ENCODE measurements at places on chromosomes 12 and 14.

GRCh38 chr12:99522456-99522855 lies 125.1 kb upstream of the GARIN6 start:
- no peak for DNase-seq
- no peaks in the 10 kb centered on the region for H3K36me3 ChIP-seq
- no peaks in the 10 kb centered on the region for H3K4me1 ChIP-seq

GRCh38 chr12:12315838-12316237 lies 34.2 kb downstream of the MANSC1 start:
- H3K36me3 ChIP-seq, result no peaks in the 10 kb centered on the region
- no peaks in the 10 kb centered on the region for H3K27me3 ChIP-seq
- DNase-seq, result no peak
- H3K27ac ChIP-seq, result no peak overlapping the region
- H3K4me1 ChIP-seq, result no peaks in the 10 kb centered on the region

DNA sequence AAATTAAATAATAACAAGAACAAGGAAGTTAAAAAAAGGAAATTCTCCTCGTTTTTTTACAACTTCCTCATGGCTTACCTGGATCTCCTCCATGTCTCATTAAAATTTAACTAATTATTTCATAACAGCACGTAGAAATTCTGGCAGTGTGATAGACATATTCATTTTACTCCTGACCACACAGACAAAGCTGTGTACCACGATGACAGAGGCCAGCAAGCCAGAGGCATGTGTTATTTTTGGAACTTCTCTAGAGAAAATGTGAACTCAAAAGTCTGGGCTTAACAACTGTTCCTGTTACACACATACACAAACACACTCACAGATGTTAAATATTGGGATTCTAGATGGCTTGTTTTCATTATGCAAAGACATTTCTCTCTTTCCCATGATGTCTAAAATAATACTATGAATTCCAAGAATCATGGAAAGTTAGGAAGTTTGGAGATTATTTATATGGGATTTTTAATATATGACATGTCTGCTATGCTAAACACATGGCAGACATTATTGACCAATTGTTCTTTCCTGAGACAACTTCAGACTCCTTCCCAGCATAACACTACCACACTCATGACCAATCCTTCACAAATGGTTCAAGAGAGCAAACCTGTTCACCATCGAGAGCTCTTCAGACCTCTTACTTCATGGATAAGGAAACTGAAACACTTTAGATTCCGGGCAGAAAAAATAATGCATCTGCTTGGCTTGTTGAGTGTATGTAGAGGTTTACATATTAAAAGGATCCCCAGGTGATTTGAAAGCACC lies 158.7 kb downstream of the DACT1 start:
- no peak overlapping the region for H3K4me3 ChIP-seq
- DNase-seq, result no peak
- H3K27ac ChIP-seq, result no peak overlapping the region
- H3K4me1 ChIP-seq, result no peaks in the 10 kb centered on the region

GRCh38 chr14:55124774-55125386 lies 4.2 kb upstream of the LGALS3 start:
- no peak overlapping the region for H3K4me3 ChIP-seq
- H3K27ac ChIP-seq, result peak overlapping the region; percentile 1
- no peaks in the 10 kb centered on the region for H3K36me3 ChIP-seq
- H3K4me1 ChIP-seq, result peaks cover 36% of the 10 kb centered on the region
- no peak for DNase-seq

GRCh38 chr12:105983622-105984320 lies 155.0 kb downstream of the NUAK1 start:
- H3K36me3 ChIP-seq, result no peaks in the 10 kb centered on the region
- H3K27me3 ChIP-seq, result no peaks in the 10 kb centered on the region
- no peaks in the 10 kb centered on the region for H3K4me1 ChIP-seq
- no peak for DNase-seq
- H3K4me3 ChIP-seq, result no peak overlapping the region
- H3K27ac ChIP-seq, result no peak overlapping the region

- DNase-seq, result no peak
- H3K4me3 ChIP-seq, result no peak overlapping the region
- H3K27ac ChIP-seq, result no peak overlapping the region
- no peaks in the 10 kb centered on the region for H3K27me3 ChIP-seq
- H3K36me3 ChIP-seq, result no peaks in the 10 kb centered on the region
- H3K4me1 ChIP-seq, result no peaks in the 10 kb centered on the region
These were observed 10.0 kb downstream of the TUBA1B start for GRCh38 chr12:49121047-49121696.

DNA sequence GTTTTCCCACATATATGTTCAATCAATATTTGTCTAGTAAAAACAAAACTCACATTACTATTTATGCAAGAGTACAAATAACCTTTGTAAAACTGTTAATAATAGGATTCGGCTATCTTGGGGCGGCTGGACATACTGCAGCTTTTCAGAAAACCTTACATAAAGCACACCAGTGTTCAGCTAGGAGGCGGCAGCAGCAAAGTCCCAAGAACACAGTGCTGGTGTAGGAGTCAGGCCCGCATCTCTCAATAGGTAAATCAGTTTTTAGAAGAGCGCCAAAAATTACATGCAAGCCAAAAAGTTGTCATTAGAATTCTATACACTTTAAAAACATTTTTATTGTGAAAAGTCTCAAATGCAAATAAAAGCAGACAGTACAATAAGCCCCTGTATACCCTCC lies 37.5 kb downstream of the CCDC88C start:
- peak overlapping the region; percentile 86 for H3K27ac ChIP-seq
- no peaks in the 10 kb centered on the region for H3K27me3 ChIP-seq
- H3K4me3 ChIP-seq, result no peak overlapping the region
- no peak for DNase-seq

- H3K36me3 ChIP-seq, result no peaks in the 10 kb centered on the region
- H3K4me1 ChIP-seq, result peaks cover 23% of the 10 kb centered on the region
- peak within 1 kb of the TSS; percentile 66 for H3K27ac ChIP-seq
- peak within 1 kb of the TSS; percentile 66 for H3K4me3 ChIP-seq
- DNase-seq, result peak; percentile 73
These were observed at the start of gene C14orf93 for GRCh38 chr14:23009939-23010726. TSS of gene C14orf93 (minus strand) at chr14:23010143. CDS start at chr14:22999023, 11,120 bp downstream.

- H3K4me1 ChIP-seq, result no peaks in the 10 kb centered on the region
- no peak for DNase-seq
- no peak overlapping the region for H3K27ac ChIP-seq
These were observed 445.1 kb upstream of the SYT1 start for GRCh38 chr12:78419513-78419912.

DNA sequence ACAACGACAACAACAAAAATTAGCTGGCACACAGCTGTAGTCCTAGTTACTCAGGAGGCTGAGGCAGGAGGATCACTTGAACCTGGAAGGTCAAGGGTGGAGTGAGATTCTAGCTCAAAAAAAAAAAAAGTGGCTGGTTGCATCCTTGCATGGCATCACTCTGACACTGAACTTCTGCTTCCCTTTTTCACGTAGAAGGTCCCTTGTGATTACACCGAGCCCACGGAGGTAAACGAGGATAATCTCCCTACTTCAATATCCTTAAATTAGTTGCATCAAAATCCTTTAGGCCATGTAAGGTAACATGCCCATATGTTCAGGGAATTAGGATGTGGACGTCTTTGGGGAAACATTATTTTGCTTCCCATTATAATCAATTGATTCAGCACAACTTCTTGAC lies 4.0 kb upstream of the PPP4R4 start:
- peaks cover 14% of the 10 kb centered on the region for H3K4me1 ChIP-seq
- H3K27me3 ChIP-seq, result peaks cover 2% of the 10 kb centered on the region
- no peak overlapping the region for H3K27ac ChIP-seq
- H3K36me3 ChIP-seq, result no peaks in the 10 kb centered on the region

- peaks cover 3% of the 10 kb centered on the region for H3K4me1 ChIP-seq
- no peak overlapping the region for H3K4me3 ChIP-seq
- H3K27ac ChIP-seq, result no peak overlapping the region
These were observed 4.5 kb upstream of the RPGRIP1 start for GRCh38 chr14:21275261-21275858.

DNA sequence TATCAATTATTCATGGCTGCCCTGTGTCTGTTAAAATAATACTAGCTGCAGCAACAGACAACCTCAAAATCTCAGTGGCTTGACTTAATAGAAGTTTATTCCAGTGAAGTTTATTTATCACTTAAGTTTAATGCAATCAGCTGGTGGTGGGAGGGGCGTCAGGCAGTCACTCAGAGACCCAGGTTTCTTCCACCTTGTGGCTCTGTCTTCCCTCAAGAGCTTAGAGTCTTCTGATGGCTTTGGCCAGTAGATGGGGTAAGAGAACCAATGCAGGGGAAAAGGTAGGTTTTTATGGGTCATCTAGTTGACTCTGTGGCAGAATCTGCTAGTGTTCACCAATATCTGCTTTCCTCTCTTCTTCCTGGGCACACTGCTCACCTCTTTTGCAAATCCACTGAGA lies 668.9 kb downstream of the AACS start:
- no peaks in the 10 kb centered on the region for H3K36me3 ChIP-seq
- no peak overlapping the region for H3K4me3 ChIP-seq
- no peak for DNase-seq
- H3K27ac ChIP-seq, result no peak overlapping the region
- no peaks in the 10 kb centered on the region for H3K27me3 ChIP-seq
- H3K4me1 ChIP-seq, result no peaks in the 10 kb centered on the region

DNA sequence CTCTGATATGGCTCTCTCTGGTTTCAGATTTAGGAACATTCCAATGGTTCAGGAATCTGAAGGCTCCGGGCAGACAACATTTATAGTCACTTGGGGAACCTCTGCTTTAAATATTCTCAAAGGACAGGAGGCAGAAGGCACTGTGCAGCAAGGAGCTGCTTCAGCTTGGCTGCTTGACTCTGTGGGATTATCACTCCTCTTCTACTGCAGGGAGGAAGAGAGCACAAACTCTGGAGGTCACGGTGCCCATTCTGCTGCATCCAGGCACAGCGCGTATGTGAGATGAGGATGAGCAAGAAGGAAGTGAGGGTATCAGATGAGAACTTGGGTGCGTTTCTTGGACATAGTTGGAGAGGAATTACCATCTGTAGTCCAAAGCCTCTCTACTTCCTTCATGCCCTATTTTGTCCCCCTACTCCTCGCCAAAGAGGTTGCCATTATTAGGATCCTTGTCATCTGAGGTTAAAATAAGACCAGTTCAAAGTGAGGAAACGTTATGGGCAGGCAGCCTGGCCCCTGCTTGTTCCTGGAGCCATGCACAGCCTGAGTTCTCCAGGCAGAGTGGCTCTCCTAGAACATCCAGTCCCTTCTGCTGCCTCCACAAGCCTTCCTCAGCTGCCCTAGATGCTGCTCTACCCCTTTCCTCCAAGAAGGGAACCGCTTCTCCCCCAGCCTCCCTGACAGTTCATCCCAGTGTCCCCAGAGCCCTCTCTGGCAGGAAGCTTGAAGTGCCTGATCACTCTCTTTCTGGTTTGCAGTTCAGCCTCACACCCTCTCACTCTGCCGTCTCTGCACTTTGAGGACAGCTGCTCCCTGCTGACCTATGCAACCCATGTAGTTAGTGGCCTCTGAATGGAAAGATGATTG lies 12.5 kb downstream of the FGF6 start:
- no peak overlapping the region for H3K4me3 ChIP-seq
- DNase-seq, result no peak
- no peaks in the 10 kb centered on the region for H3K36me3 ChIP-seq
- no peak overlapping the region for H3K27ac ChIP-seq

DNA sequence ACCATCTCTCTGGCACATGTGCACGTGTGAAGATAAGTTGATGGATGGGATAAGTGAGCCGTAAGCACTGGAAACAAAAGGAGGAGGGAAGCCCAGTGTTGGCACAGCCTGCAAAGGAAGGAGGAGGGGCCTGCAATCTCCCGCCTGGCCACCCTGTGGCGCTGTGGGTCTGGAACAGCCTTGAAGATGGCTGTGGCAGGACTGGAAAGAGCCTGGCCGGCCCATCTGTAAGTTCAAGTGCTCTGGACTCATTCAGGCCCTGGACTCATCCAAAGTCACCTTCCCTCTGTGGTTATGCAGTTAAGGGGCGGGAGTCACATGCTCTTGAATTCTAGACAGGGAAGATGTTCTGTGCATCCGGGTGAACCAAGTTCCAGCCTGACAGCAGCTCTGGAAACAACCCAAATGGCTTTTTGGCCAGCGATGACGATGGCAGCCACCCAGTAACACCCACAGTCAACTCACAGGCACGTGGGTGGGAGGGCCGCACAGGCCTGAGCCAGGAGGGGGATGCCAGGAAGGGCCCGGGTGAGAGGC lies 50.4 kb downstream of the CHGA start:
- peaks cover 3% of the 10 kb centered on the region for H3K36me3 ChIP-seq
- no peak overlapping the region for H3K27ac ChIP-seq
- no peak overlapping the region for H3K4me3 ChIP-seq
- H3K4me1 ChIP-seq, result no peaks in the 10 kb centered on the region
- no peaks in the 10 kb centered on the region for H3K27me3 ChIP-seq

DNA sequence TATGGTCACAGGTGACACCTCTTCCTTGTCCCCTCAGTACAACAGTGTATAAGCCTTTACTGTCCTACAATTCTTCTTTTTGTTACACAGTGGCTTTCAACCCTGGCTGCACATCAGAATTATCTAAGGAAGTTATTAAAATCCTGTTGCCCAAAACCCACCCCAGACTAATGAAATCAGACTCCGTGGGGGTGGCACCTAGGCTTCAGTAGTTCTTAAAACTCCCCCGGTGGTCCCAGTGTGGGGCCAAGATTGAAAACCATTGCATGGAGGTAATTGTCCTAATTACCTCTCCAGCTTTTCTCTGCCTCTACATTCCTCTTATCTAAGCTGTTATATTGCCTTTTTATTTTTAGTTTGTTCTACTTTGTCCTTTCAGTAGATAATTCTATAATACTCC lies 172.8 kb downstream of the DAD1 start:
- H3K4me3 ChIP-seq, result no peak overlapping the region
- DNase-seq, result no peak
- H3K36me3 ChIP-seq, result no peaks in the 10 kb centered on the region
- H3K27me3 ChIP-seq, result no peaks in the 10 kb centered on the region
- peaks cover 46% of the 10 kb centered on the region for H3K4me1 ChIP-seq

DNA sequence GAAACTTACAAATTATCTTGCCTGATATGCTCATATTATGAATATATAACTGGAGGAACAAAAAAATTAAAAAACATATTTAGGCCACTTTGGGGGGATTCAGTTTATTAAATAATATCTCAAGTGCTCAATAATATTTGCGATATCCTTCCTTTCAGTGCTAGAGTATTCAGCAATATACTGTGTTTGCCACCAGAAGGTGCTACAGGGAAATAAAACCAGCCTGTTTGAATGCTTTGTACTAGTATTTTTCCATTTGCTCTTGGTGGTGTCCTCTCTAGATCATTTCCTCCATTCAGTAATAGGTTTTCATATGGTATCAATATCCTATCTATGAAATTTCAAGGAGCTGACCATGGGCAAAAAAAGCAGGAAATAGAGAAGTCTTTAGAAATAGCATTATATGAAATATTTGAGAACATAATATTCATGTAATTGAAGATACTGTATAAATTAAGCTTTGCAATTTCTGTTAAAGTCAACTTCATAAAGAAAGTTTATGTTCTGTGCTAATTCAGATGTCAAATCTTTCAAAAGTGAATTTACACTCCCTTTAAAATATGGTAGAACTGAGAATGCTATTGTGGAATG lies 106.2 kb upstream of the NAV3 start:
- DNase-seq, result no peak
- H3K4me1 ChIP-seq, result no peaks in the 10 kb centered on the region
- no peaks in the 10 kb centered on the region for H3K36me3 ChIP-seq
- no peak overlapping the region for H3K4me3 ChIP-seq
- no peaks in the 10 kb centered on the region for H3K27me3 ChIP-seq

Data from natural killer cell (primary cell).